ENCODE measurements at places on chromosomes 2 and 18. TPM values are rescaled to one million over a fixed set of nuclear protein-coding genes. Genes with fewer than 3 reads are reported as not detected.

GRCh38 chr2:151020411-151020810 lies 241.3 kb downstream of the RBM43 start:
- no peak overlapping the region for H3K27ac ChIP-seq
- no peaks in the 10 kb centered on the region for H3K36me3 ChIP-seq
- no peak overlapping the region for H3K4me3 ChIP-seq
- H3K27me3 ChIP-seq, result no peaks in the 10 kb centered on the region
- no peaks in the 10 kb centered on the region for H3K4me1 ChIP-seq

GRCh38 chr18:54608028-54608642 lies 17.1 kb downstream of the DYNAP start:
- H3K4me1 ChIP-seq, result no peaks in the 10 kb centered on the region
- H3K36me3 ChIP-seq, result no peaks in the 10 kb centered on the region
- no peak overlapping the region for H3K4me3 ChIP-seq
- no peak overlapping the region for H3K27ac ChIP-seq
- DNase-seq, result no peak
- H3K27me3 ChIP-seq, result no peaks in the 10 kb centered on the region

GRCh38 chr2:80001701-80002101 lies 302.9 kb downstream of the LRRTM1 start:
- H3K27me3 ChIP-seq, result no peaks in the 10 kb centered on the region
- no peak for DNase-seq
- H3K36me3 ChIP-seq, result no peaks in the 10 kb centered on the region
- H3K27ac ChIP-seq, result no peak overlapping the region
- no peak overlapping the region for H3K4me3 ChIP-seq

- no peaks in the 10 kb centered on the region for H3K36me3 ChIP-seq
- no peak overlapping the region for H3K4me3 ChIP-seq
- DNase-seq, result no peak
- H3K27ac ChIP-seq, result no peak overlapping the region
- no peaks in the 10 kb centered on the region for H3K27me3 ChIP-seq
These were observed 332.2 kb downstream of the DYSF start for GRCh38 chr2:71785516-71785981.

Gene LBX2
- total RNA-seq, result 0.54 TPM

Gene IL1A
- not detected for total RNA-seq

Gene UGT1A4
- not detected for total RNA-seq

Gene CYP27A1
- 10.1 TPM for total RNA-seq

Data from heart left ventricle (tissue), 16 donors.